SW 1271 (cell line): ENCODE measurements at places on chromosomes 12 and 14.

DNA sequence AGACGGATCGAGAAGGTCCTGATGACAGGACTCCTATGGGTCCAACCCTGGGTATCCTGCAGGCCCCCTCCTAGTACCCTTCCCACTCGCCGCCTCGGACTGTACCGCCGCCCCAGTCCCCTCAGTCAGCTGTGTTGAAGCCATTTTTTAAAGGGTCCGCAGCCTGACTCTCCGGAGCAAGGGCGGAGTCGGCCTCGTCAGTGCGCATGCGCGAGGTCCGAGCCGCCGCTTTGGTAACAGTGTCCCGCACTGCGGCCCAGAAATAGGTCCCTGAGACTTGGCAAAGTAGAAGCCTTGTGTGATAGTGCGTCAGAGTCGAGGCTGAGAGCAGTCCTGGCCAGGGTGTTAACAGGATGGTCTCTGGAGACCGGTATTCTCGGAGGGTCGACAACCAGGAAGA, 769.0 kb upstream of the ALG10B start:
- no peak for DNase-seq

GRCh38 chr14:56172571-56172971, 54.4 kb downstream of the PELI2 start:
- no peak for DNase-seq

DNA sequence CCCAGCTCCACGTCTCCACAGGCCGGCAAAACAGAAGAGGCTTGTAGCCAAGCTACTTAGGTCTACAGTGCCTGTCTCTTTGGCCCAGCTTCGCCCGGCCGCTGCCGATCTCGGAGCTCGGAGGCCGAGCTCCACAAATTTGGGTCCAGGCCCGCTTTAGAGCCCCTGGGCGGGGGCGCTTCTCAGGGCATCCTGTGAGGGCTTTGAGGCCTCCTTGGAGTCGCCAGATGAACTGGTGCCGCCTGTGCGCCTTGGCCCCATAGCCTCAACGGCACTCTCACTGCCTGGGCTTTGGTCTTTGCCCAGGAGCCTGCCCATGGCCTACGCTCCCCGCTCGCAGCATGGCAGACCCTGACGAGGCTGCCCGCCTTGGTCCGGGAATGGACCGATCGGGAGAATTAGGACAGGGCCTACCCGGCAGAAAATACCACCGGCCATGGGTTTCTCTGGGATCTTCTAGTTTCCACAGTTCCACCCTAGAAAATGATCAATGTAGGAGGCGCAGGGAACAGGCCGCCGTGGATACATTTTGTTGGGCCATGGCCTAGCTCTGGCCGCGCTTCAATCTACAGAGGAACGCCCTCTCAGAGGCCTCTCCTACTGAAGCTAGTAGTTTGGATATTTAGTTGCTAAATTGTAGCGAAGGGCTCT, 953 bp upstream of the NKX2-8 start:
- no peak for DNase-seq

- DNase-seq: no peak
Observed at GRCh38 chr14:91607322-91608047, 97.4 kb upstream of the PPP4R3A start.

- no peak for DNase-seq
Observed at GRCh38 chr12:55724940-55725309, 3.9 kb downstream of the CD63 start.

GRCh38 chr14:62626416-62626815, 418.8 kb downstream of the KCNH5 start:
- no peak for DNase-seq

DNA sequence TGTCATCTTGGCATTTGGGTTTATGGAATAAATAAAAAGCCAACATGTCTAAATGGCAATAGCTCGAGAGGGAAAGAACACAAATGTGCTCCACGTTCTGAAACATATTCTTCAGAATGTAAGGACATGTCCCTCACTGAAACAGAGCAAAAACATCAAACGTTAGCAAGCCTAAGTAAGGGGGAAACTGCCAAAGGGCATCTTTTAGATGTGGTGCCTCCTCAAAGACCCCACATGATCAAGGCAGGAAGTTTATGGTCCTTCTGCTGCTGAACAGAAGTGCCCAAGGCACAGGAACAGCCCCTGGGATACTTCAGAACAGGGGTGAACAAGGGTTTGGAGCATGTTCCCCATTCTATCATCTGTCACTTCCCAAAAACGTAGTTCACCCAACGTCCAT, 227.0 kb downstream of the ANO2 start:
- no peak for DNase-seq

GRCh38 chr14:102389246-102389645, 26.5 kb downstream of the TECPR2 start:
- DNase-seq: no peak

GRCh38 chr14:68409387-68409786, 383.5 kb downstream of the ZFP36L1 start:
- no peak for DNase-seq

DNA sequence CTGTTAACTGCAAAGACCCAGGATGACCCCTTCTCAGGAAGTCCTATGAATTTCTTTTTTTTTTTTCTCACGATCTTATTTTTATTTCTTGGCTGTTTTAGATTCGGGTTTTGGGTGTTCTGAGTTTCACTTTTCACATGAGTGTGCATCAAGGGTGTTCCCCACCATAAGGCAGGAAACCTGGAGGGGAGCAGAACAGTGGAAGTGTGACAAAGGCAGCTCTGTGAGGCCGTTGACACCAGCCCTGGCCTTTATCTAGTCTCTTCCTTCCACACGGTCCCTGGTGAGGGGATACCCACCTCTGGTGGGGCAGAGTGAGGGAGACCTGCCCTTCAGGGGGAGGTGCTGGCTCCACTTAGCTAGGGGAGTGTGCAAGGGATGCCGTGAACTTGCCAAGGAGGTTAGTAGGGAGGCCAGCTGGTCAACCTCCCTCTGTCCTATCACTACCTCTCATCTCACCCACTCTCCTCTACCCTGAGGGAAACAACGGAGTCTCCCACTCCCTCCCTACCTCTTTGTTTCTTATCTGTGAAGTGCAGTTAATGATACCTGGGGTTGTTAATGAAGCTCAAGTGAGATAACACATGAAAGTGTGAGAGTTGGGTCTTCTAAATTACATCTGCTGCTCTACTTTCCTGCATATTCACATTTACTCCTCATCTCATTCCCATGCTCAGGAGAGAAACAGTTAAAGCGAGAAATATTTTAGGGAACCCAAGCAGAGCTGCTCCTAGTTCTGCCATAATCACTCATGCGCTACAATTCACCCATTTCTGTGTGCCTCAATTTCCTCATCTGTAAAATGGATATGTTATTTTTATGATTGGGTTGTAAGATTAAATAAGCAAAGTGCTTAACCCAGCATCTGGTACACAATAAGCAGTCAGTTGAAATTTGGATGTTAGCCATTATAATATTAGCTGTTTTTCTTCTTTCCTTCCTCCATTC, 4.4 kb upstream of the GALNT6 start:
- DNase-seq: no peak

DNA sequence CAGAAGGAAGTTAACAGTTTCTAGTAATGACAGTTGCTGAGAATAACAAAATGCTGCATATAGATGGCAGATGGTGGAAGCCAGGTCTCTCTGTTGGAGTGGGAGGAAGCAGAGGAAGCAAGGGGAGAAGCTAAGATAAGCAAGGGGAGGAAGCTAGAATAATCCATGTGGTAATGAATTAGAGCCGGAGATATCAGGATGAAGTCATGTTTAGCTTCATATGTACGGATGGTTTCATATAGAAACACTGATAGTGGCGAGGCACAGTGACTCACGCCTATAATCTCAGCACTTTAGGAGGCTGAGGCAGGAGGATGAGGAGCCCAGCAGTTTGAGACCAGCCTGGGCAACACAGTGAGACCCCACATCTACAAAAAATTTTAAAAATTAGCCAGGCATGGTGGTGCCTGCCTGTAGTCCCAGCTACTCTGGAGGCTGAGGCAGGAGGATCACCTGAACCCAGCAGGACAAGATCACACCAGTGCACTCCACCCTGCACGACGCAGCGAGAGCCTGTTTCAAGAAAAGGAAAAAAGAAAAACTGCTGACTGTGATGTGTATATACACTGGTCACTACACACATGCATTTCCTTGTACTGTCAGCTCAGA, 49.2 kb downstream of the ANAPC7 start:
- no peak for DNase-seq

DNA sequence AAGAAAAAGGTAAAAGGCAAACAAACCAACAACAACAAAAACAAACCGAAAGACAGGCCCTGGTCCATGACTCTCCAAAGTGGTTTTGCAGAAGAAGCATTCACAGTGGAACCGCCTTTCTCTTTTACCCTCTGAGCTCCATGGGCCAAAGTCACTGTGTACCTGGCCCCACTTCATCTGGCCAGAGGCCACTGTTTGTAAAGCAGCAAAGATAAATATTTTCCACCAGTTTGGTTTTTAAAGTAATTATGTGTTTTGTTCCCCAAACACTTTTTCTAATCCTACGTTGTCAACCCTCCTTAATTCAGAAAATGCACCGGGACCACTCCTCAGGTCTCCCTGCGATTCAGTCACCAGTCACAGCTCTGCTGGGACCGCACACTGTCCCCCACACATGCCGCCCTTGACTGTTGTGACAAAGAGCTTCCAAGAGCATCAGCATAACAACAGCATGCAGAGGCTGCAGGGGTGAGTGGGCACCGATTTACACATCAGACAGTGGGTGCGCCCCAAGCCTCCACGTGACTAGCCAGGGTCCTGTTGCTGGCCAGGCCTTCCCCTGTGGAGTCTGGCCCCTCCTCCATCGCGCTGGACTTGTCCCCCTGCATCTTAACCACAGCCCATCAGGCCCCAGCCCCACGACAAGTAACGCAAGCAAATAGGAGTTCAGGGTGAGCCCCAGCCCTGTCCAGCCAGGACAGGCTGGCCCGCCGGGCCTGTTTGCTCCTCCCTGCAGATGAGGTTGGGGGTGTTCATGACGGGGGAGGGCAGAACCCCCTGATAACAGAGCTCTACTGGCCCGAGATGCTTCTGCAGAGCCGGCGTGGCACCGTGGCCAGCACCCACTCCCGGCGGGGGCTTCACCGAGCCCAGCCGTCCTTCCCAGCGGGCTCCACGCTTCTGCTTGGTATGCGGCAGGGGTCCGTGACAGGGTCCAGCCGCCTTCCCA, 65.2 kb upstream of the DIO3 start:
- DNase-seq: no peak

GRCh38 chr12:12282761-12283425, 16.0 kb upstream of the LRP6 start:
- DNase-seq: peak; percentile 22

GRCh38 chr14:67493092-67493717, 4.7 kb upstream of the TMEM229B start:
- no peak for DNase-seq

GRCh38 chr14:31418440-31418839, 1.9 kb downstream of the HEATR5A start:
- no peak for DNase-seq

DNA sequence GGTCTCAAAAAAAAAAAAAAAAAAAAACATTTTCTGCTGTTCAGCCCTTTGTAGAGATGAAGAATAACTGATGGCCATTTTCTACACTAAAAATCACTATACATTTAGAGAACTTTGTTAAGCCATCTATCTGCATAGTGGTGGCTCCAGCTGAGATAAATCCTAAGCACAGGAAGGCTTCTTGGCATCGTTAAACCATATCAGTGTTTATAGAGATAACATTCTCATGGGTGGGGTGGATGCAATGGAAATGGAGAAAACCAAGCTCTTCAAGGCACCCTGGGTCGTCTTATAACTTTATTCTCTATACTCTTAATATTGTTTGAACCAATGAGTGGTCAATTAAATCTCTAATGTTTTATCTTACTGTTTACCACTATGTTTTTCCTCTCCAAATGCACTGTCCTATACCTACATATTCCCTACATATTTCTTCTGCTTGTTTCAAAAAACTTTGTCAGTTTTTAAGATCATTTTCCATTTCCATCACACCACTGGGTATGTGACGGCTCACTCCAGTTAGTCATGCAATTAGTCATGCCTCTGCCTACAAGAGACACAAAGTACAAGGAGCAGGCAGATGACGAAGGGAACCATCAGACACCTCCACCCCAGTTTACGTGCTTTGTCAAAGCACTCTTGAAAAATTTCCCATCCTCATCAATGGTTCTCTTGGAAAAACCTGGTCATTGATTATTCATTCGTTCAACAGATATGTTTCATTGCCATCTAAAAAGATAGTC, 119.3 kb upstream of the OVCH1 start:
- DNase-seq: no peak

GRCh38 chr14:38547961-38548490, 292.1 kb upstream of the CLEC14A start:
- DNase-seq: no peak

GRCh38 chr14:81401420-81402122, 1.4 kb upstream of the STON2 start:
- no peak for DNase-seq

- DNase-seq: no peak
Observed at GRCh38 chr14:55038708-55039107, 11.7 kb downstream of the SOCS4 start.

DNA sequence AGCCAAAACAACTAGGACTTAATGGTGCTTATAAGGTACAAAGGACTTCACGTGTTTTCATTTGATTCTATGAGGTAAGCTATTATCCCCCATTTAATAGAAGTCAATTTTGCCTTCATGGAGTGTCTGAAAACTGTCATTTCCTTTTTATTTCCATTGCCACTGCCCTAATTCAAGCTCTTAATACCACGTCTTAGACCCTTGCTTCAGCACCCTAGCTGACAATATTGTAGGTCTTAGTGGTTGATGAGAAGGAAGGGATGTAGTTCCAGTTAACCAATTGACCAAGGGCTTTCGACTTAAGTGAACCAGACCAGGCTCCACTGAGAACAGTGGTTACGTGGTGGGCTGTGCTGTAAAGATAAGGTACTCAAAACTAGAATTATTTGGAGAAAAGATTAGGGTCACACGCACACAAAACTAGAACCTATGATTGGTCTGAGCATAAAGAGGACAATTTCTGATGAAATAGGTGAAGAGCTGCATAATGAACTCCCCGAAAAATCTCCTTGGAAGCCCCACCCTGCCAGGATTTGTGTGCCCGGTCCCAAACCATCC, 9.6 kb upstream of the ASIC1 start:
- DNase-seq: no peak

- no peak for DNase-seq
Observed at GRCh38 chr12:70254846-70255245, 11.6 kb downstream of the CNOT2 start.
